ENCODE measurements at places on chromosomes 2 and 18.

DNA sequence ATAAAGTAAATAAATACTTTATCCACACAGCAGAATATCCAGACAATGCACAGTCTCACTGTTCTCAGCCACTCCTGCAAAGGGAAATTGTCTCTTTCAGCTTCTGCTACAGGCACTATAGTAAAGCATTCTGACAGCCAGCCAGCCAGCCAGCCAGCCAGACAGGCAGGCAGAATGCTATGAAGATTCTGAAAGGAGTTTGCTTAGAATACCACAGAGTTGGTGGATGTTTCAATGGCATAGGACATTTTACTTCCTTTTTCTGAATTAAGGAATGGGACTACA, 116.1 kb upstream of the CYP26B1 start:
- no peak for DNase-seq

DNA sequence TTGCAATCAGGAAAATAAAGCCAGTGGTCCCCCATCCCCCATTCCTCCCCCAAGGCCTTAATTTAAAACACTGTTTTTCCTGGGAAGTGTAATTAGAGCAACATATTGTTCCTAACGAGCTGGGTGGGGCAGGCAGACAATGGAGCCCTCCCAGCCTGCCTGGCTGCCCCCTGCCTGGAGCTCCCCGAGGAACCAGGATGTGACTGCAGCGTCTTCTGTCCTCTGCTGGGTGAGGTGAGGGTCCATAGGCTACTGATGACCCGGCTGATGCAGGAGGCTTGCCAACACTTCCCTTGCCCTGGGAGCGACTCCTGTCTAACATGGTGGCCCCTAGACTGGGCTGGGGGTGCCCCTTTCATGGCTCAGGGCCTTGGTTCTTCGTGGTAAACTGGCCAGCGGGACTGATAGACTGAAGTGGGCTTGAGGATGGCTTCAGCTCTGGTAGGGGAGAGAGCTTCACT, 152.4 kb downstream of the DYSF start:
- no peak for DNase-seq

DNA sequence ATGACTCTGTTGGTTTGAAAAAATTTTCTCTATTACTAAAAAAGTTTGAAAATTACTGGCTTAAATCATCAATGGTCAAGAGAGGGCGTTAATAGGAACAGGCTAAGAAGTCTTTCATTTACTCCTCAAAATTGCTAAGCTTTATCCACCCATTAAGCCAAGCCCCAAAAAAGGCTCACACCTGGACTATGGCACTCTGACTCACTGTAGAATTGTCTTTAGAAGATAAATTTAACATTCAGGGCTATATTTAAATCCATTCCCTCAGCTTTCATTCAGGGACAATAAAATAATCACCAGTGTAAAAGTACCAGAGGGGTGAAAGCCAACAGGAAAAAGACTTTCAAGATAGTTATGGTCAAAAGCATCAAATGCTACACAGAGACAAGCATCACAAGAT, 80.0 kb downstream of the SESTD1 start:
- DNase-seq = no peak

DNA sequence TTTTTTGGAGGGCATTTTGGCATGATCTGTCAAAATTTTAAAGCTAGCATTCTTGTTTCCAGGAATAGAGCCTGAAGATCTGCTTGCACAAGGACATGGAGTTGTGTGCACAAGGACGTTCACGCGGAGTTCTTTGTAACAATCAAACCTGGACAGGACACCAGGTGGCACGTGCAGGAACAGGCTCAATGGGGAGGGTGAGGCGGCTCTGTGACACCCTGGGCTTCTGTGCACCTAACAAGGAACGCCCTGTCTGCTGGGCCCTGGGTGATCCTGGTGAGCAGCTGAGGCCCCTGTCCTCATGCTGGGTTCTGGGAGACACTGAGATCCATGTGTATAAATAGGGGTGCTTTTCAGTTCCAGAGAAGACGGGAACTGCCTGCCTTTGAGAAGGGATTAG, 93.1 kb upstream of the PXDN start:
- no peak for DNase-seq

DNA sequence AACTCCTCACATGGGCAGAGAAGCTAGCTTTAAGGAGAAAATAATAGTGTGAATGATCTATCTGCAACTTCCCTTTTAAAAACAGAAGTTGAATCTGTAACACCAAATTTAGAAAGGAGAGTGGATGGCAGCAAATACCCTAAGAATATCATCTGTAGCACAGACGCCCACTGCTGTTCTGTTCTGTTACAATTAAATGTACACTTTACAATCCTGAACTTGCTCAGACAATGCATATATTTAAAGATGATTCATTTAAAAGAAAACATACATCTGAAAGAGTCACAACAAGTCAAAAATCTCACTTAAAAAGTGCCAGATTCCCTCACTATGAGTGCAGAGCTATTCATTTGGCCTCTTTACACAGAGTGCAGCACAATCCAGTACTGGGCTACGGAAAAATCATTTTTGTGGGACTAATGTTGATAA, 8.0 kb upstream of the SERTAD2 start:
- DNase-seq = no peak

DNA sequence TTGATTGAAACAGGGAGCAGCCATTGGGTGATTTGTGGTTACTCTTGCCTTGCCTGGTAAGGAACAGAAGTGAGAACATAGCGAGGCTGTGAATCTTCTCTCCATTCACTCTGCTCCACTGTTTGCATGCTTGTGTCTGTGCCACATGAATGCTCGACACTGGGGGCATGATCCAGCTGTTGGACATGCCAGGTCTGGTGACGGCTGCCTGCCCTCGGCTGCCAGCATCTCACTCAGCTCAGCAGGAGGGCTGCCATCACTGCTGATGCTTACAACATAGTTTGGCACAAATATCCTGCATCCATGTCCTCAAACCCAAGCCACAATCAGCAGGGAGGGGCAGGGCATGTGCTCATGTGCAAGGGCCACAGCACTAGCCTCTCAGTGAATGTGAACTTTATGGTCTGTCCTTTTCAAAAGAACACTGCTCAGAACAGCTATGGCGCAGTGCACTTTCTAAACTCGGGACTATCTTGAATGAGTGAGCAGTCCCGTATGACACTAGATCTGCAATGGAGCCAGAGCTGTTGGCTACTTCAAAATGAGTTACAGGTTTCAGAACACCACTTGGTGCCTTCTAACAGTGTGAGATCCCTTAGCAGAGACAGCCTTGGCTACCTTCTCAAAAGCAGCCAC, 126.3 kb downstream of the NRP2 start:
- DNase-seq = no peak

- no peak for DNase-seq
Measured at GRCh38 chr18:67428158-67428557, 88.4 kb downstream of the DSEL start.

DNA sequence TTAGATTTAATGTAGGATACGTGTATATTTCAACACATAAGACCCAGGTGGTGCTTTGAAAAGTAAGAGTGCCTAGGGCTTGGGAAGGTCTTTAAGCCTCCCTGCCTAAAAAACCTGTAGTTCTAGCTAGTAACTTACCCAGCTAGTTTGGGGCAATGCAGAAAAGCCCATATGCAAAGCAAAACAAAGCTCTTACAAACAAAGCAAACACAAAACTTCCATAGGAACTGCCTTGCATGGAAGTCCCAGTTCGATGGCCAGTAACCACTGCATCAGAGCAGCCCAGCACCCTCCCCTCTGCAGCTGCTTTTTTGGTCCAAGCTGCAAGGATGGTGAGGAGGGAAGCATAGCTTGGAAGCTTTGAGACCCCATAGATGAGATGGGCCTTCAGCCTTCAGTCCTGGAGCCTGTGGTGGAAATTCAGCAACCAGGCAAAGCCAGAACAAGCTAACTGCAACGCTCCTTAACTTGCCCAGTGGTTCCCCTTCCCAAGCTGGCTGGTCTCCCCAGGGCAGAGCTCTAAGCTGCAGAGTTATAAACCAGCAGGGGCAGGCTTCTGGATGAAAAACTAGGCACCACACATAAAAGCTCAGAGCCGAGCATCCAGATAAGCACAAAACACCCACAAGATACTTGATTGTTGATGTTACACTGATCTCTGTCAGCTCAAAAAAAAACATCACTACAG, 16.2 kb downstream of the C2orf76 start:
- DNase-seq = no peak
